Fibroblast of skin of abdomen (primary cell): ENCODE measurements at places on chromosomes 3 and 15.

GRCh38 chr15:52735231-52736089, 54.7 kb downstream of the ONECUT1 start:
- peak; percentile 67 for DNase-seq

GRCh38 chr3:97930018-97930417, 42.2 kb downstream of the RIOX2 start:
- DNase-seq, result no peak

DNA sequence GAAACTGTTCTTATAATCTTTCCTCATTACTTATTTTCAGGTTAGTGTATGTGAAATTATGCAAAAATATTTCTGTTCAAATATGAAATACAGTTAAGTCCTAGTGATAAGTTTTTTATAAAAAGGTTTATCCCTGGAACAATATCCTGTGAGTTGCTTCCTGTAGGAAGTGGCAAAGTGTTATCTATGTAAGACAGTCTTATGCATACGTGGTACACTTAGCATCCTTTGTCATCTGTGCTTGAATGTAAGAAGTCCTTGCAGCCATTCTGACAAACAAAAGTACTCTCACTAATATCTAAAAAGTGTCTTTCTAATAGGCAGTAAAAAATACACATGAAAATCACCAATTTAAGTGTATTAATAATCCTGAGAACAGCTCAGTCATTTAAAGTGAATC, 372.5 kb upstream of the BCHE start:
- no peak for DNase-seq

GRCh38 chr15:95541301-95541700, 789.2 kb upstream of the NR2F2 start:
- DNase-seq, result no peak

- no peak for DNase-seq
These were observed 11.3 kb upstream of the TUBGCP5 start for GRCh38 chr15:23050708-23051107.

- no peak for DNase-seq
These were observed 609.2 kb upstream of the ZNF385D start for GRCh38 chr3:22360164-22360563.
